ENCODE measurements at places on chromosomes 2 and 18. TPM values are rescaled to one million over a fixed set of nuclear protein-coding genes. Genes with fewer than 3 reads are reported as not detected.

ALPP gene
- not detected for polyA plus RNA-seq

DNA sequence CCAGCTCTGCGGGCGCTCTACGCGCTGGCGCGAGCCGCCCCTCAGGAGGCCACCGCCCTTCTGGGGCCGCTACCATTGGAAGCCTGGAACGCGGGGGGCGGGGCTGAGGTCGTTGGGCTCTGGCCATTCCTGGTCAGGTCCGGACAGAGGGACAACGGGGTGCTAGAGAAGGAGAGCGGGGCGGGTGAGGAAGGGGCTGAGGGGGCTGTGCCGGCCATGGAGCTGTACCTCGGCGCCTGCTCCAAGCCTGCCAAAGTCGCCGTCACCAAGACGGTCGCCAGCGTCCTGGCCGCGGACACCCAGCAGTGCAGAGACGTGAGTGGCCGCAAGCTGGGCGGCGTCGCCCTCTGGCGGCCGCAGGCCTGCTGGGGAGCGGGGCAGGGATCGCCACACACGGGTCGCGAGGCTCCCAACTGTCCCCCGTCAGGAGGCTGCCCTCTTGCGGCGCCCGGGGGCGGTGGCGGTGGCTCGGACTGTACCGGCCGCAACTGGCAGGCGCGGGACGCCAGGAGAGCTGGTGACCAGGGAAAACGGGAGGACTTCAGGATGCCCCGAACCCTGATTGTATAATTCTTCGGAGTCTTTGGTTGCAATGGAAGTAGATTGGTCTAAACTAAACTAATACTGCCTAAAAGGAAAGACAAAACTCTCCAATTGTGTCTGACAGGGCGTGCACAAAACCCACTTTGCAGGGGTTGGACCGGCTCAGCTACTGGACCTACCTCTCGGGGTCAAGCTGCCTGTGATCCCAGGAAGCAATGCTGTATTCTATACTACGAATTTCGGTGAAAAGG lies at the start of gene FSIP2:
Gene FSIP2 (plus strand): TSS at position 126 of the 794 bp plus-strand sequence. CDS start 91 bp downstream, at position 217.
- no peak for DNase-seq

DNA sequence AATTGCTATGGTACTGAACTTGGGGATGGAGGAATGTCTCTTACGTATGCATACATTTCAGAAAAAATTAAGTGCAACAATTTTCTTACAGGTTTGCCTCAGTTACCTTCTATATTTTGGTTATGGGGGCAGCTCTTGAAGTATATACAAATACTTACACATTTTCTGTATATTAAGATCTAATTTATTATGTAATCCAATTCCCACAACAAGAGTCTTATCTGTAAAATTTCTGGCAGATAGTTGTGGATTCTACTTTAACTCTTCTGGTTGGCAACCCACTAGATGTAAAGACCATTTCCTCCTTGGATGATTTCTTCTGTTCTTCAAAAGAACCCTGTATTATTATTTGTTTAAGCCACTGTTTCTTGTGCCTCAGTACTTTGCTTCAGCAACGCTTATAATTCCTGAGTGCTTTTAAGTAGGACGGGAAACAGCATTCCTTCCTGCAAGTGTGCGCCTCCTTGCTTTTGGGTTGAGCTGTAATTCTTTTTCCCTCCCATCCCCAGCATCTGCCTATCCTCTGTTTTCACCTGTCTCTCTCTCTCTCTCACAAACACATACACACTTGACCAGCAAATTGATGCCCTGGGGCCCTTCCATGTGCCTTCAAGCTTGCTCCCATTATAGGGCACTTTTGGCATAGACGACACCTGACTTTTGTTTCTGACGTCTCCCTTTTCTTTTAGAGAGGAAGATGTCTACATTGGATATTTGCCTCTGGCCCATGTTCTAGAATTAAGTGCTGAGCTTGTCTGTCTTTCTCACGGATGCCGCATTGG lies 61.4 kb downstream of the ACSL3 start:
- DNase-seq = no peak

- DNase-seq = no peak
Observed at GRCh38 chr2:150120326-150120955, 367.0 kb downstream of the RND3 start.

LYG1 gene
- polyA plus RNA-seq = 0.70 TPM

All from BJ (cell line).